Activated naive CD4-positive, alpha-beta T cell (primary cell): ENCODE measurements at places on chromosomes 2 and 18.

DNA sequence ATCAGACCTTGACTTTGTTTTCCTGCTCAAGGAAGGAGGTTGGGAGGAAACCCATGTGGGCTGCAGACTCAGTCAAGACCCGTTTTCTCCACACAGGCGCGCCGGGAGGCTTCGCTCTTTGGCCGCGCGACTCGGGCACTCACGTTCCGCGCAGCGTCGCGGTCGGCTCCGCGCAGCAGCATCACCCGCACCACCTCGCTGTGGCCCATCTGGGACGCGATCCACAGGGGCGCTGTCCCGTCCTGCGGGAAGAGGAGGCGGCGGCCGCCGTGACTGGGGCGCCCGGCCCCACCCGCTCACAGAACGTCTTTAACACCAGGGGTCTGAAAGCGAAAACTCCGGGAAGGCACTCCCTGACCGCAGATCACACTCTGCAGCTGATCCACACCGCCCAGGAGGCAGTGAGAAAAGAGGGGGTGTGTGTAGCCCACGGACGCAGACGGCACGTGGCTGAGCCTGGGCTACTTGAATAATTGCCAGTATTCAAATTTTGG, 33.1 kb upstream of the NPC1 start:
- no peak for DNase-seq

DNA sequence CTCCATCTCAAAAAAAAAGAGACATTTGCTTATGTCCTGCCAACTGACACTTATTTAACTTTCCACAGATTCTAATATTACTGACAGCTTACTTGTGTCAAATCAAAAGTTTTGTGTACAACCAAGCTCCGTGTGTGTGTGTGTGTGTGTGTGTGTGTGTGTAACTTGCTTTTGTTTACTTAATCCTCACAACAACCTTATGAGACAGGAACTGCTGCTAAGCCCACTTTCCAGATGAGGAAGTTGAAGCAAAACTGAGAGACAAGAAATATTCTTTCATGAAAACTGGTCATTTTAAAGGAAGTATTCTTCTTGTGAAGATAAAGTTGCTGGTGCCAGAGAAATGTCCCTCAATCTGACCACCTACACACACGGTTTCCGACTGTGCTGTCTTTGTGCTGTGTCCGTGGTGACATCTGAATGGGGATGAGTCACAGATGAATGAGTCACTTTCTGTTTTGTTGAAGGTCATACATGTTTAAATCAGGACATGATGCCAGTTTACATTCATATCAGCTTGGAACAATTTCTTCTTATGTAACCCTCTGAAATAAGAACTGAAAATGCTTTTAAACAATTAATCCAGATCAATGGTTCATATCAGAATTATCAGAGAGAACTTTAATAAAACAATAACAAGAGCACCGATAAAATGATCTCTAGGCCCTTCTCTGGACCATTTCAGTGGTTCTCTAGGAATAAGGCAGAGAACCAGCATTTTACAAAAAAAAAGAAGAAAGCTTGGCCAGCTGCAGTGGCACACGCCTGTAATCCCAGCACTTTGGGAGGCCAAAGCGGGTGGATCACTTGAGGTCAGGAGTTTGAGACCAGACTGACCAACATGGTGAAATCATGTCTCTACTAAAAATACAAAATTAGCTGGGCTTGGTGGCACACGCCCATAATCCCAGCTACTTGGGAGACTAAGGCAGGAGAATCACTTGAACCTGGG, 95.5 kb downstream of the THNSL2 start:
- DNase-seq = no peak

DNA sequence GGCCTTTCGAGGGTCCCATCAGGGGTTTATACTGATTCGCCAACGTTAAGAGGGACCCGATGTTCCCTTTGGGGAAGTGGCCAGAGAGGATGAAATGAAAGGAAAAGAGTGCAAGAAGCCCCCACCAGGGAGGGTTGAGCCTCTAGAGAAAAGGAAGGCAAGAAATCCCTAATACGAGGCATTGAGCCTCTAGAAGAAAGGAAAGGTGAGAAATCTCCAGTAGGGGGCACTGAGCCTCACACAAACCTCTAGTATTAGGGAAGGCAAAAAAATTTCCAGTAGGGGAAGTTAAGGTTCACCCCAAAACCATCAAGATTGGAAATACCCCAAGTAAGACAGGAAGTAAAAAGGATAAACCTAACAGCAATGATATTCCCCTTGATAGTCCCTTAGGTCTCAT, 9.8 kb upstream of the SAP130 start:
- no peak for DNase-seq

DNA sequence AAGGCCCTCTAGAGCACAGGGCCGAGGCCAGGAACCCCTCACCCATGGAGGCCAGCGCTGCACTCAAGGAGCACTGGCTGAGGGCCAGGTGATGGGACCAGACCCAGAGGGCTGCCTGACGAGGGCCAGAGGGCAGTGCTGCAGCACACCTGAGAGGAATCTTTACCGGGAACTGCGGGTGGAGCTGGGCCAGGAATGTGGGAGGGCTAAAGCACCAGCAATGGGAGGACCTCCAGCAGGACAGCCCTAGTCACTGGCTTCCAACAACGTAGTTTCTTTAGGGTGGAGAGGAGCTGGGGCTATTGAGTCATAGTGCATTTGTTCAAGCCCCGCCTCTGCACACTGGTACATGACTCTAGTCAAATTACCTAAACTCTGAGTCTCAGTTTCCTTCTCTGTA, 143.4 kb downstream of the TMEM17 start:
- DNase-seq = no peak

DNA sequence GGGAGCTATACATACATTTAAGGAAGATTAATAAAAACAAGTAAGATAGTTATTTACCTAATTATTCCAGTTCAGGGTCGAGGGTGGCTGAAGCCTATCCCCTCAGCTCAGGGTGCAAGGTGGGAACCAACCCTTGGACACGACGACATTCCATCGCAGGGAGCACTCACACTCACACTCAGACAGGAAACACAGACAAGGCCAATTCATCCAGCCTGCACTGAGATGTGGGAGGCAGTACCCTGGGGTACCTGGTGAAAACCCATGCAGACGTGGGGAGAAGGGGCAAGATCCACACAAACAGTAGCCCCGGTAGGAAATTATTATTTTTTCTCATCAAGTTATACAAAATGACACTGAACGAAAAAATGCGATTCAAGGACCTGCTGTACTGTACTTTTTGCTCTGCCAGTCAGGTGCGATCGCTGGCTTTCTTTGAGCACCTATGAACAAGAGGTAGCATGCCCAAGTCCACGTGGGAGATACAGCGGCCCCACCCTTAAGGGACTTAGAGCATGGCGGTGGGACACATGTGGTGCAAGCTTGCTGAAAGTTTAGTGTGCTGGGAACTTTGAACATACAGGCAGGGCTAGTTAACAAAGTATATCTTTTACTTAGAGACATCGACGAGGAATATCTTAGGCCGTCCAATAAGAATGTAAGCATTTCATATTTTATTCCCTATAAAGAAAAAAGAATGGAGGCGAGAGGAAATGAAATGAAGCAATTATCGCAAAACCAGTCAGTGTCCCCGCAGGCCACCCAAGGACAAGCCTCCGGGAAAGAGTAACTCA, 624 bp downstream of the METTL8 start:
- DNase-seq = no peak

DNA sequence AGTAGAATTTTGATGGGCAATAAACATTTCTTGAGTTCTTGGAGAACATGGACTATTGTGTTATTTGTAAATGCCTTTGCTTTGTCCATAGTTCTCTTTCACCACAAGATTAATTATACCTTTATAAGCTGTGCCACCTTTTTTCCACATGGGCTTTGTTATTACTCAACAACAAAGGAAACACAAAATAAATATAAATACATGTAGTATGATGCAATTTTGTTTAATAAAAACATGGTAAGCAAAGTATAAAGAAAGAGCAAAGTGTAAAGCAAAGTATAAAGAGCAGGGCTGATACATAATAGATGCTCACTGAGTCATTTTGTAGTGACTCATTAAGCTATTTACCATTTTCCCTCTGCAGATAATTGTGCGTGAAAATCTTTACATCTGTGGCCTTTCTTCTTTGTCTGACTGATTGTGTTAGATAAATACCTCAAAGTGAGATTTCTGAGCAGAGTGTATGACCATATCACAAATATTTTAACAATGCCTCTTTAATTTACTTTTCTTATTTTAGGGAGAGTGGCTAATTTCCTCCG, 80.9 kb downstream of the CERS6 start:
- DNase-seq = no peak

DNA sequence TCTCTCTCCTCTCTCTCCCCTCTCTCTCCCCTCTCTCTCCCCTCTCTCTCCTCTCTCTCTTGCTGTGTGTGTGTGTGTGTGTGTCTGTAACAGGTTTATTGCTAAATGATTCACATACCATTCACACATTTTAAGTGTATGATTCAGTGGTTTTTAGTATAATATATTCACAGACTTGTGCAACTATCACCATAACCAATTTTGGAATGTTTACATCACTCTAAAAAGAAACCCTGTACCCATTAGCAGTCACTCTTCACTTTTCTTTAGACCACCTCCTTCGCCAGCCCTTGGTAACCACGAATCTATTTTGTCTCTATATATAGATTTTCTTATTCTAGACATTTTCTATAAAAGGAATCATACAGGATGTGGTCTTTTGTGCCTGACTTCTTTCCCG, 11.4 kb downstream of the THNSL2 start:
- no peak for DNase-seq

GRCh38 chr2:2542316-2542715, 211.2 kb upstream of the MYT1L start:
- no peak for DNase-seq

DNA sequence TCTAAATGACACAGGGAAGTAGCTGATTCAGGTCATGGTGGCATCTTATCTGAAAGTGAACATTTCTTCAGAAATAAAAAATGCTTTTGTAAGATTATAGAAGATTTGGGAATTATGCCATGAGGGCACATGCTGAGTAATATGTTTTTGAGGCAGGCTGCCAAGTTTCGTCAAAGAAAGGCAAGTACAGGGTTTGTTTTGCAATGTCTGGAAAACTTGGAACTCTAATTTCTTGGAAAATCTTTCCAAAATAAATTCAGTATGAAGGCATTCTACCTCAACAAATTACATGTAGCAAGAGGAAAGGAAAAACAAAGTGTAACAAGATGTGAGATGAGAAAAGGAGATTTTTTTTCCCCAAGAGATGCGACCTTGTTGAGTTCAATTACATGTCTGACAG, 167.7 kb downstream of the PLCL1 start:
- DNase-seq = no peak

- DNase-seq = no peak
Observed at GRCh38 chr2:68357605-68358337, 7.3 kb upstream of the PLEK start.

DNA sequence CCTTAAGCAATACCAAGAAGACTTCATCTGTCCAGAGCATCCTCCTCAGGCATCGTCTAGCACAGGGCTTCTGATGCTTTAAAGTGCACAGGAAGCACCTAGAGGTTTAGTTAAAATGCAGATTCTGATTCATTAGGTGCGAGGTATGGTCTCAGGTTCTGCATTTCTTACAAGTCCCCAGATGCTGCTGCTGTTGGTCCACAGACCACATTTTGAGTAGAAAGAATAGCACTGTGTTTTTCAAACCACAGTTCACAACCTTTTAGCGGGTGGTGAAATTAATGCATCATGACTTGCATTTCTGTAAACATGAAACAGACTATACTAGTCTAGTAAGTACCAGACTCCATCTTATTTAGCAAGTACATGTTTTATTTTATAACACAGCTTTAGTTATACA, 134.6 kb downstream of the TMEFF2 start:
- no peak for DNase-seq

GRCh38 chr18:5107988-5108387, 89.1 kb downstream of the AKAIN1 start:
- DNase-seq = no peak

GRCh38 chr2:188285774-188286173, 5.9 kb upstream of the GULP1 start:
- DNase-seq = no peak

DNA sequence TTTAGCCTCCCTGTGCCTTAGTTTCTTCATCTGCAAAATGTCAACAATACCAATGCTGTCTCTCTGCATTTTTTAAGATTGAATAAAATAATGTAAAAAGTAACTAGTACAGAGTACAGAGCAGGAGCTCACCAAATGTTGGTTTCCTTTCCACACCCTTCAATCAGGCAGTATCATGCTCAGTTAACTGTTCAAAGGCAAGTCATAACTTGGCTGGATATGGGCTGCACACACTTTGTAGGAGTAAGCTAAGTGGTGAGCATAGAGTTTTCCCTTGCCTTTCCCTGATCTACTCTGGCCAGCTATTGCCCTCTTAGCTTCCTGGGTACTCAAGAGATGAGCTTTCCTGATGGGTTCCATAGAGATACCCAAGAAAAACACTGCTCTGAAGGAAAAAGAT, 77.9 kb downstream of the CYBRD1 start:
- DNase-seq = no peak

DNA sequence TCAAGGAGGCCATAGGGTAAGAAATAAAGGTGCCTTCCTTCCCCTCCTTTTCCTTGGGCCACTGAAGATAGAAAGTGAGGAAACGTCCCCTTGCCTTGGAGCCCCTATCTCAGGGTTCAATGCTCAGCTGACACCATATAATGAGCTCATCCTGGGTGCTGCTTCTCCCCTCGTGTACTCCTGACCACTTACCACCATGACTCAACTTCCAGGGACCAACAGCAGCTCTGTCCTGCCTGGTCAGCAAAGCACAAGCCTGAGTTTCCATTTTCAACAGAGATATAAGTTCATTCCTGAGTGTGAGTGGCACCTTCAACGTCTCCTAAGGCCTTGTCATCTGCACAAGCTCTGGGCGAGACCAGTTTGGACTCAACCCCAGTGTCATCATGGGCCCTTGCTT, 151.2 kb downstream of the CAPN13 start:
- DNase-seq = no peak

DNA sequence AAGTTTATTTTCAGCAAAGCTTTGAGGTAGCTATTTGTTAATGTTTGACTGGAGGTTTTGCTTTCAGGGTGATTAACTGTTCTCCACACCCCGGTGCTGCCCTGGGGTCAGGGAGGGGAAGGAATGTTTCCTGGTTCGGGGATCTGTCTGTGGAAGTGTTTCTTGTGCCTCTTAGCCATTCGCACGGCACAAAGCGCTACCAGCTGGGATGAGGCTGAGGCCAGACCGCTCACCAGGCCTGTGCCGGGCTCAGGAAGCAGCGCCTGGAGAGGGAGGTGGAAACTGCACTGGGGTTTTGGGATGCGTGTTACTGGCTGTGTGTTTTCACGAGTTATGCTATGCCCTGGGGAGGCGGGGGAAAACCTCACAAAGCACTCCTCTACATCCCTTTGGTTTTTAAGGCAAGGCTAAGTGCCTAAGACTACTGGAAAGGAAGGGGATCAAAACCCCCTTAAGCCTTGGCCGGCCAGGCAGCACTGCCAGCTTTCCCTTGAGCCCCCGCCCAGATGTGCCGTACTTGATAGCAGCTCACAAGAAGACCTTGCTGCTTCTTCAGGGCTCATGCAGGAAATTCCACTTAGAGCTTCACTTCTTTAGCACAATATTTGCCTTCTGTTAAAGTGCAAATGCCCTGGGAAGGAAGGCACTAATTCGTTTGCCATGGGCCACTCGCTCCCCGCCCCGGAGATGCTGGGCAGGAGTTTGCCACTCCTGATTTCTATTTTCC, 65.7 kb upstream of the CNGA3 start:
- DNase-seq = no peak
